Jurkat, Clone E6-1 (cell line): ENCODE measurements at places on chromosomes 6 and 20.
A peak's percentile ranks its signal among the peaks of the same experiment; 100 is the strongest.

DNA sequence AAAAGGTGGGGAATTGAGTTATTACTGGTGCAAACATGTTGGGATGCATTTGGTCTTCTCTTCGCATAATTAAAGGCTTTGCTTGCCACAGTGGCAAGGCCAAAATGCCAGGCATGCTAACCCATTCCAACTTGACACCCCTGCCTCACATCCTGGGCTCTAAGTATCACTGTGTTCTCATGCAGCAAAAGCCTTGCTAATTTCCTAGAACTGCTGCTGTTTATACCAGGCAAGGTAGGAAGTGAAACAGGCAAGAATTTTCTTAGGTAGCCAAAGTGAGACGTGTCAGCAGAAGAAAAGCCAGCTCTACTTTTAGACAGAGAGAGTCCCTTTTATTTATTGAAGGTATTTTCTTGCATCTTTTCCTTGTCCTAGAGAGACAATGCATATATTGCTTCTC, 41.2 kb downstream of the LYRM2 start:
- no peak for DNase-seq

GRCh38 chr6:112251171-112251875, 3.0 kb downstream of the LAMA4 start:
- DNase-seq = no peak

DNA sequence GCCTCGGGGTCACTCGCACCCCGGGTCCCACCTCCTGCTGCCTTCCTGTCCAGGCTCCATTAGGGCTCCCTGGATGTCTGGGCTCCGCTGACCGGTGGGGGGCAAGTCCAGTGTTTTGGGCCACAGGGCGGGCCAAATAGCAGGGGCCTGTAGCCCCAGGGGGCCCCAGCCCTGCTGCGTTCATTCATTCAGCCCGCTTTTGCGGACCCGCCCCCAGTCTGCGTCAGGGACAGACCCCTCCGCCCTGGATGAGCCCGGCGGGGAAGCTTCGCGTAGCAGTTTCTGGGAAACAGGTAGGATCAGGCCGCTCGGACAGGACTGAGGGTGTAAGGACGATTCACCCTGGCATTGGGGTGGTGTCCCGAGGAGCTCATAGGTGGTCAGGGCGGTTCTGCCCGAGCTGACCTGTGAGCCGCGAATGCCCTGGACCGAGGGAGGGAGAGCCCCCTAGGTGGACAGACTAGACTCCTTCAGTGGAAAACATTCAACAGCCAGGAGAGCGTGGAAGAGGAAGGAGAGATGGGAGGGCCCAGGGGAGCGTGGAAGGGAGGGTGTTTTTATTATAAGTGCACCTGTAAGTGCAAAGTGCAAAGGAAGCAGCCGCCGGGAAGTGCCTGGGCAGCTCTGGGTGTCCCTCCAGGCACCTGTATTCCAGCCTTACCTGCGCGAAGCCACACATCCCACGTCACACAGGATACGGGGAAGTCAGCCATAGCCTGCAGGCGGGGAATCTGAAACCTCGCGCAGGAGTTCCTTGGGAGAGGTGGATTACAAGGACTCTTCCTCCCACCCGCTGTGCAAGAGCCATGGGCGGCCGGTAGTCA, 662 bp downstream of the ENTPD6 start:
- DNase-seq = no peak

GRCh38 chr6:22892452-22892851, 323.1 kb downstream of the HDGFL1 start:
- DNase-seq = no peak

GRCh38 chr6:81747327-81747726, 5.2 kb downstream of the TENT5A start:
- DNase-seq = no peak

DNA sequence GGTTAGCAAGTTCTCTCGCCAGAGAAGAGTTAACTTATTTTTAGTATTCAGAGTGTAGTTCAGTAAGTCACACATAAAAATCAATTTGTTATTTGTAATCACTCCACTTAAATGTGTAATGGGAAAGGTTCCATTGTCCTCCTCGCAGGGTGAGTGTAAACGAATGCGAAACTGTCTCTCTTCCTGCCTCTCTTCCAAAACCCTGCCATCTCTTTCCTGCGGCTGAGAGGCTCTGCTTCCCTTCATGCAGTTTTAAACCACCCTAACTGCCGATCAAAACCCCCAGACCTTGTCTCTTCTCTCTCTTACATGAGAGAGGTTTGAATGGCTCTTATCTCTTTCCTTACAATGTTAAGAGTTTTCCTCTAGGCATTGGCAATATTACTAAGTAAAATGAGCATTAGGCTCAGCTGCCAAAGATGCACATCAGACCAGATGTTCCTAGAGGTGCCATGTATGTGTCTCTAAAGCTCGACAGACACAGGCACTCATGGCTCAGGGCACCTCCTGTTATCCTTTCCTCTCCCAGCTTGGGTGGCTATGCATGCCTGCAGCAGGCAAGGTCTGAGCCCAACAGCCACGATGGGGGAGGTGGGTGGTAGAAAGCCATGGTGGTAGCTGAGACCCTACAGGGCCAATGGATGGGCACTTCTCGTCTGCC, 91.2 kb downstream of the JARID2 start:
- DNase-seq = no peak

DNA sequence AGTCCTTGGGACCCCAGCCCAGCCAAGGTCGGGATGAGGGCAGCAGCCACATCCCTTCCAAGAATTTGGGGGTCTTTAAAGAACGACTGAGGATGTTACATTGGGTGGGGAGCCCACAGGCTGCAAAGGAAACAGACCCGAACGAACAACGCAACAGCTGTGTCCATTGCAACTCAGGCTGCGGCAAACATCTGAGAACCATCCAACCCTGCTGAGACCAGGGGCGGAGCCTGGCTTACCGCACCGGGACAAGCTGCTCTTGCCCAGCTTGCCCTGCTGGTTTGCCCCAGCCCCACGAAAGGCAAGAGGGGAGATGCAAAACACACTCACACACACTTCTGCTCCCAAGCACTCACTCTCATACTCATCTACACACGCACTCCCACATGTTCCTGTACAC, 21.5 kb upstream of the TAF4 start:
- no peak for DNase-seq

DNA sequence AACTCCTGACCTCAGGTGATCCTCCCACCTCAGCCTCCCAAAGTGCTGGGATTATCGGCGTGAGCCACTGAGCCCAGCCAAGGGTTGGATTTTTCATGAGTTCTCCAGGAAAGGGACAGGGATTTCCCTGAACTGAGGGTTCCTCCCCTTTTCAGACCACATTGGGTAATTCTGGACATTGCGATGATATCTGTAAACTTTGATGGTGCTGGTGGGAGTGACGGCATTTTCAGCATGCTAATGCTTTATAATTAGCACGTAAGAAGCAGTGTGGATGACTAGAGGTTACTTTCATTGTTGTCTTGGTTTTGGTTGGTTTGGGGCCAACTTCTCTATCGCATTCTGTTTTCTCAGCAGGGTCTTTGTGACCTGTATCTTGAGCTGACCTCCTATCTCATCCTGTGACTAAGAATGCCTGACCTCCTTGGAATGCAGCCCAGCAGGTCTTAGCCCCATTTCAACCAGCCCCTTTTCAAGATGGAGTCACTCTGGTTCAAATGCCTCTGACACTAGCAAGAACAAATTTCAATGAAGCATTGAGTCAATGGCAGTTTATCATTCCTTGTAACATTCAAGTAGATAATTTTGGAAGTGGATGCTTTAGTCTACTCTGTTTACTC, 156.5 kb downstream of the TTLL2 start:
- no peak for DNase-seq

DNA sequence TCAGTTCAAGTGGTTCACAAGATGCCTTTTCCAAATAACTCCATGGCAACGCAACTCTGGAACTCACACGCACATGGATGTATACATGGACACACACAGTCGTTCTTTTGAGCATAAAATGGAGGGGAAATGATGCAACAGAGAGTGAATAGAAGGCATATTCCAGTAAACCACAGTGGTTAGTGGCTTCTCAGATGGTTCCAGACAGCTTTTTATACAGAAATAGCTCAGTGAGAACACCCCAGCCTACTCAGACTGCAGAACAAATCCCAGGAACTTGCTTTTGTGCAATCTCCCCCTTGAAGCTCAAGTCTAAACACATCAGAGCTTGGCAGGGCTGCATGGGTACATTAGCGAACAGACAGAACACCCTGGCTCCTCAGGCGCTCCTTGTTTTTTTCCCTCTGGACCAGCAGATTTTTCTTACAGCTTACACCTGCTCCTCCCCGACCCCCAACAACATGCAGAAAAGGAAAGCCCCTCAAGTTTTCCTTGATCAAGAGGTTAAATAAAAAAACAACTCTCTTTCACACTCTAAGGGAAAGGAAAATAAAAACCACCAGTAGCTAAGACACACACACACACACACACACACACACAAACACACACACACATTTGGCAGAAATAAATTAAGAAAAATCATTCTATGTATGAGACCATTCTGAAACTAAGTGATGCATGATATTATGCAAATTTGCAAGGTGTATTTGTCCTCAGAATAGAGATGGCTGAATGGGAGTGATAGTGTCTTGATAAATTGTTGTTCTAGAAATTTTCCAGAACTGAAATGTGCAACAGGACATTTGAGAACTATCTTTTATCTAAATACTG, 51.2 kb upstream of the RANBP9 start:
- peak; percentile 98 for DNase-seq

GRCh38 chr20:23362392-23363256, 642 bp downstream of the GZF1 start:
- DNase-seq = no peak

- peak; percentile 49 for DNase-seq
Observed at GRCh38 chr6:80214436-80215022, 108.1 kb downstream of the BCKDHB start.

- DNase-seq = no peak
Observed at GRCh38 chr20:42740226-42740870, 449.4 kb downstream of the PTPRT start.

GRCh38 chr6:53161481-53162009, 12.9 kb upstream of the GCM1 start:
- DNase-seq = no peak

DNA sequence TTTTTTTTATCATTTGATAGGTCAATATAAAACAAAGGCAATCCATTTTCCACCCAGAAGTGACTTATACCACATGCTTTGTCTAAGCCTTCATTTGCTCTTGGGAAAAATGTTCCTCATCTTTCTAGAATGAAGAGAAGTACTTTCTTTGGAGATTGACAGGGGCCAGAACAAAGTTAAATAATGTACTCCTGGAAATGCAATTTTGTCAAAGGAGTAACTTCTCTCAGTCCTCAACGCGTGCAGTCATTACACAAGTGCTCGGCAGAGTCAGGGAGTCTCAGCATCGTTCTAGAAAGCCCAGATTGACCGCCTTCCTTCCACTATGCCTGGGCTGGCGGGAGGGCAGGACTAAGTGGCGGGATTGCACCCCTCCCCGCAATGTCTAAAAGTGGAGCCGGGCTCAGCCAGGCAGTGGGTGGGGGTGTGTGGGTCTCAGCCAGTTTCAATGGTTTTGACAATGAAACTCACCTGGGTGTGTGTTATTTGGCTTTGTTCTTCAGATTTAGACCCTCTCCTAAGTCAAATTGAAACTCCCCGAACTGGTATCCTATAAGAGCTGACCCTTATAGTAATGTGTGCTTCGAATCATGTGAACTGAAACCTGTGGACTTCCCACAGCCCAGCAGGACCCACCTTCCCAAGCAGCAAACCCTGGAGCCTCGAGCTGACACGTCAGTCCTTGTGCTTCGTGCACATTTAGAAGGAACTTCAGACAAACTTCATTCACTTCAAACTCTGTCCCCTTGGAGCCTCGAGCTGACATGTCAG, 63.2 kb upstream of the DUSP22 start:
- DNase-seq = no peak

DNA sequence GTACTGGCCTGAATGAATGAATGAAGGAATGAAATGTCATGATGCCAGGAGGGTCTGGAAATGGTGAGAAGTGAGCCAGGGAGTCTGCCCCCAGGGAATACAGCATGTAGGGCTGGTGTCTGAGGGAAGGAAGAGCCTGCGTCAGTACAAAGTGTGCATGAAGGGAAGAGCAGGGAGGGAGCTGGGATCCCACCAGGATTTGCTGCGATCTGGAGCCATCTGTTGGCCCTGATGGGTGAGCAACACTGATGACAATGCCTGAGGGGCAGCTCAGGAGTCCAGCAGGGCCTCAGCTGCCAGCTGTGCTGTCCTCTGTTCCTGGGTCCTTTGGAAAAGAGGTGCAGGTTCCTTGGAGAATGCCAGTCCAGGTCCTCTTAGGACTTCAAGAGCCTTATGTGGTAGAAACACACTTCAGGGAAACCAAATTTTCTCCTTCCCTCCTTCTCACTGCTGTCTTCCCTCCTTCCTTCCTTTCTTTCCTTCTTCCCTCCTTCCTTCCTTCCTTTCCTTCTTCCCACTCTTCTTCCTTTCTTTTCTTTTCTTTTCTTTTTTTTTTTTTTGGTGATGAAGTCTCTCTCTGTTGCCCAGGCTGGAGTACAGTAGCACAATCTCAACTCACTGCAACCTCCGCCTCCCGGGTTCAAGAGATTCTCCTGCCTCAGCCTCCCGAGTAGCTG, 11.5 kb downstream of the BPI start:
- no peak for DNase-seq

DNA sequence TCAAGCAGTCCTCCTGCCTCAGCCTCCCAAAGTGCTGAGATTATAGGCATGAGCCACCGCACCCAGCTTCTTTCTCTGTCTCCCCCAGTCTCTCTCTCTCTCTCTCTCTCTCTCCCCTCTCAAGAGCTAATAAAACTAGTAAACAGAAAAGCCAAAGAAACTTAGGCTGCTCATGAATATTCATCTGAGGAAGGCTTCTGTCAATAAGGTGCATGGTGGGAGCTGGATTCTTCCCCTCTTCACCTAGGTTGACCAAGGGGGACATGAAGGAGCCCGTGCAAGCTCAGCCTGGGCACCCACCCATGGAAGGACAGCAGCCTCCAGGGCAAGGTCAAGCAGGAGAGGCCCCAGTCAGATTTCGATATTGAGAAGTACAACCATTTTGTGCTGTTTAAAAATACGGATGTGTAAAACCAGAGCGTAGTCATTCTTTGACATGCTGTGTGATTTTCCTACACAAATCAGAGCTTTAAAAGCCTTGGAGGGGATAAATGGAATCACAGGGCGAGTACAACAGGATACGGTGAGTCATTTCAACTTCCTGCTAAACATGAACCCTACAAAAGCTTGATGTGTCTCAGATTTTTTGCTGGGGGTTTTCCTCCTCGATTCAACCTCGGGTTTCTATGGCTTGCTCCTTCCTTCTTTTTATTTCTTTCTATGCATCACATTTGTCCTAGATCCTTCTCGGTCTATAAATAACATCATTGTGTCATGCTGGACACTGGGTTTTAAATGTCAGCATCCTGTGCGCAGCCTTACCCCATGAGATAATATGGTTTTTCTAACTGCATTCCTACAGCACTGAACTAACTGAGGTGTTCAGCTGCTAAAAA, 368.9 kb upstream of the JARID2 start:
- DNase-seq = peak; percentile 37
